Activated naive CD8-positive, alpha-beta T cell treated with anti-CD3 and anti-CD28 coated beads, Interleukin-2, amount 10 ng/mL, durations not matched to agents 7 days and 5 days (primary cell): ENCODE measurements at places on chromosomes 5 and 9.

DNA sequence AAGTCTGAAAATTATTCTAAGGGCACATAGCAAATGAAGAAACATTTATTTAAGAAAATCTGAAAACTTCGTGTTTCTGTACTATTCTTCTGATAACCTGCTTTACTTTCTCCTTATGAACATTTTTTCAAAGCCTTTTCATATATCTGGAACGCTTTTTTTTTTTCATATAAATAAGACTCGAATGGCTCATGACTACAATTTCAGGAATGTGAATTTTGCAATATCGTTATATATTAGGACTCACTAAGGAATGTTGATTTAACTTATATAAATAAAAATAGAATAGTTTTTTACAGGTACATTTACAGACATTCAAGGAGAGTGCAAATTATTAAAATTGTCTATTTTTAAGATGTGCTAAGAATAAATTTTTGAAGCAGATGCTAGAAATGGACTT lies 42.9 kb downstream of the GPBP1 start:
- no peak for DNase-seq

GRCh38 chr9:3848445-3849114 lies 322.8 kb upstream of the RFX3 start:
- DNase-seq, result no peak

DNA sequence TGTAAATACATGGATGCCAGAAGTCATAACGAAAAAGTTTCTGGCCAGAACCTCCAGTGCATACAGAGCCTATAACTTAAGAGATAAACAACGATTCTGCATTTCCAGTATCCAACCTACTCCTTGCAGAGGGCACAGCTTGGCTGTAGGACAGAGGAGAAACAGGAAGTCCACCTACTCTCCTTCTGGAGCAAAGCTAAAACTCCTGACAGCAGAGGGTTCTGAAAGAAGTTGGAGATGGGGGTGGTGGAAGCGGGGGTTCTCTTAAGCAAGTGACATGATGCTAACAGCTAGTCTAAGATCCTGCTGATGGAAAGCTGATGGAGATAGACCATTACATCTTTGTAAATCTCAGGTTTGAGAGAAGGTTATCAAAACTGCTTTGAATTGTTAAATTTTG lies 35.5 kb upstream of the CTNNAL1 start:
- DNase-seq, result no peak

GRCh38 chr5:17743580-17744435 lies 109.5 kb downstream of the TAF11L14 start:
- DNase-seq, result no peak

DNA sequence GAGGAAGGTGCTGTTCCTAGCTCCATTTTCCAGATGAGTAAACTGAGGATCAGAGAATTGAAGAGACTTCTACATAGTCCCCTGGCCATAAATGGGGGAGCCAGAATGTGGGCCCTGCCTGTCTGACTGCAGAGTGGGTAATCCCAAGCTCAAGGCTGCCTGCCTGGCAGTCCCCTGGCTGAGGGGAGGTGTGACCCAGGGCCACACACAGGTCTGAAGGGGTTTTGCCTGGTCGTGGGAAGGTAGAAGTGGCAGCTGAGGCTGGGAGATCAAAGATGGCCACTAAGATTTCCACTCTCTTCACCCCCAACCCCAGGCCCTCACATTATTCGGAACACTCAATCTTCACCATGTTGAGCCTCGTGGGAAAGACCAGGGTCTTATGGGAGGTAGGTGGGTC lies 176.3 kb downstream of the MACROH2A1 start:
- DNase-seq, result peak; percentile 4
